Cardiac fibroblast (primary cell): ENCODE measurements at places on chromosomes 7 and 10.

GRCh38 chr7:24981171-24981951 lies 1.4 kb upstream of the OSBPL3 start:
- DNase-seq: peak; percentile 49

DNA sequence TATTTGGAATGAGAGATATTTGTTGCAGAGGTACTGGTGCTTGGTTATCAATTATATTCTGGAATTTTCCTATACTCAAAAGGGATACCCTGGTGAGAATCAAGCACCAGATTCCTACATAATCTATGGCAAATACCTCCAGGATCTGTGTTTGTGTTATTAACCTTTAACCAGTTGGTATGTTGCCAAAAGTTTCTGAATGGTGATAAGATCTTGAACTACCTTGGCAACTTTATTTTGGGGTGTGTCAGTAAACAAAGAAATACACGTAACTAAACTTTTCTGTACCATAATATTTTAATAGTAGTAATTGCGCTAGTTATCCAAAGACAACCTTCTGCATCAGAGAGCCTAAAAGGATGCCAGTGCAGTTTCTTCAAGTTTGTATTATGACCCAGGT lies 13.4 kb downstream of the SCIN start:
- DNase-seq: no peak

- DNase-seq: no peak
Observed at GRCh38 chr10:86327954-86328725, 38.5 kb downstream of the GRID1 start.

GRCh38 chr10:129332476-129332875 lies 134.6 kb upstream of the MGMT start:
- DNase-seq: no peak

DNA sequence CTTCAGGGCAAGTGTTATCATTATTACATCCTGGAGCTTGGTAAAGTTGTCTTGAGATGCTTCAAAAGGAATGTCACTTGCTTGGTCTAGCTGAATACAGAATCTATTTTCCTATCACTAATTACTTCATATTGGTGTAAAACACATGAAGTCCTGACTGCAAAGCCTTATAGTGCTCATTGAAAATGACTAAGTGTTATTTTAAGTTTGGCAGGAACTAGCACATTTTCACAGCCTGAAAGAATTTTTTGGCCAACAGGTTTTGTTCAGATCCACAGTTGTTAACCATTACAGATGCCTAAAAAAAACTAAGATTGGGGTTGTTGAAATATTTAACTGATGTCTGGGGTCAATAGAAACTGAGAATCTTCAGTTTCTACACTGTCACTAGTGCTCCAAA lies 149.3 kb downstream of the NEBL start:
- no peak for DNase-seq

DNA sequence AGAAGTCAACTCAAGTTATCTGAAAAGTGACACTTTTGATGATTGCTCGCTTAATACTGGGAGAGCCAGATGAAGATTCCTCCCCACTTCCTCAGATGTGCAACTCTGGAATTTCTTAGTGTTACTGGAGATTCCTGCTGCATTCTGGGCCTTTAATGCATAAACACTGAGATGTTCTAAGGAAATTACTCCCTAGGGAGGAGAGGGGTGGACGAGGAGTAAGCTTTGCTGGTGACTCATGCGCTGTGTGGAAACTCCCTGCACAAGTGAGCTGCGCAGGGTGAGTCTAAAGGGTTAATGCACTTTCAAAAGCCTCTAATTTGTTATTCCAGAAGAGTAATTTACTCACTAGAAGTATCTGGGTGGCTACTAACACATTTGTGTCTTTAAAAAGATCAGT lies 46.3 kb downstream of the EGFR start:
- DNase-seq: peak; percentile 97

- peak; percentile 62 for DNase-seq
Observed at GRCh38 chr7:92723205-92723604, 113.2 kb downstream of the CDK6 start.

DNA sequence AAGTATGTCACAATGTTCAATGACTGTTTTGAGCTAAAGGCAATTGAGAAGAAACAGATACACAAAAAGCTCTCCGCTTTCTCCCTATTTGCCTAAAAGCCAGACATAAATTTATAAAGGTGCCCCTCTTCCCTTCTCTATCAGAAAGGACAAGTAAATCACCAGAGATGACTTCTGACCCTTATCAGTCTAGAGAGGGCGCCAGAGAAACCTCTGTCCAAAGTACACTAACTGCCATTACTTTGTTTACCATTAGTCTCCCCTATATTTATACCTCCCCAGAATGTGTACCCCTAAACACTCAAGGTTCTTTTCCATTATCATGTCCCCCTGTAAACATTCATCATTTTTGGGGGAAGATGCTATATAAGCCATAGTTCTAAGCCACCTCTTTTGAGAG lies 49.3 kb downstream of the TPK1 start:
- DNase-seq: no peak

- DNase-seq: no peak
Observed at GRCh38 chr7:104653825-104654401, 325.5 kb downstream of the LHFPL3 start.

DNA sequence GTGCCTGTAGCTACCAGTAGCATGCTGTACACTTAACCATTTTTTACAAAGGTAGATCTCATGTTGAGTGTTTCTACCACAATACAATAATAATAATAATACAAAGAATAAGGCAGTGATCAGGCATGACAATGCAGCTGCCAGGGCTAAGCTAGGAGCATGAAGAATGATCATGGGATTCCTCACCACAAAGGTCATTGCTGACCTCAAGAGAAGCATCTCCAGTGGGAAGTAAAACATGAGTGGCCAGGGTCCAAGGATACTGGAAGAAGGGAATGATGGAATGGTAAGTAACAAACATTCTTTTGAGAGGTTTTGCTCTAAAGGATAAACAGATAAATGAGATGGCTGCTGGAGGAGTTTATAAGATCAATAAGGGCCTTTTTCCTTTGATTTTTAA lies 591.1 kb downstream of the TNS3 start:
- no peak for DNase-seq

GRCh38 chr7:96949766-96950165 lies 55.6 kb upstream of the DLX6 start:
- DNase-seq: peak; percentile 55

- peak; percentile 4 for DNase-seq
Observed at GRCh38 chr7:114426824-114427223, 12.2 kb downstream of the FOXP2 start.

GRCh38 chr7:14521183-14521582 lies 381.4 kb downstream of the DGKB start:
- no peak for DNase-seq

DNA sequence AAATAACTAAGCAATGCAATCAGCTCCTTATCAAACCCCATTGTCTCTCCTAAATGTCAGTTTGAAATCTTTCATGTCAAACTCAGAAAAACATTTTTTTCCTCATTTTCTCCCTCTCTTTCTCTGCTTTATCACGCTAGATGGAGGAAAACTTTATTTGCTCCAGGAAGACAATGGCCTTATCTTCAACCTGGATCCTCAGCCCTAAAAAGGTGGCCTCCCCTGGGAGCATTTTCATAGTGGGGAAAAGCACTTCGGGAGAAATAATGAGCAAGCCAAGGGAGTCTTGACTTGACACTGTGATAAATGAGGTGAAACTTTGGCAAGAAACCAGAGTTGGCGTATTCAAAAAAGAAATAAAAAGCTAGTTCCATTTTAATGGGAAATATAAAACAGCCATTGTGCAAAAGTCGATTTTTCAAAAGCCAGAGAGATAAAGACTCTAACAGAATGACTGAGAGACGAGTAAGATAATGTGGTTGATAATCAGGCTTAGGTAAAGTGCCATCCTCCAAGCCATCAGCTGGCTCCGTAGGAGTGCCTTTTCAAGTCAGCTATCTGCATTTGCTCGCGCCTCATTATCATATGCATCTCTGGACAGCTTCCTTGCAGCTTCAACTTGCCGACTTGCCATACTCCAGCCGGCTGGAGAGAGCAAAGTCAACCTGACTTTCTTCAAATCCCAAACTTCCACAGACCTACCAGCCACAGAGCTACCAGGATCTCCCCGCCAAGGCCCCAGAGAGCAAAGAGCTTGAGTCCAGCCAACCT lies 19.9 kb downstream of the HABP2 start:
- no peak for DNase-seq
